ENCODE measurements at places on chromosomes 11 and 22. TPM values are rescaled to one million over a fixed set of nuclear protein-coding genes. Genes with fewer than 3 reads are reported as not detected.

The ST14 gene
- 2.8 TPM for total RNA-seq

- DNase-seq: no peak
These were observed 19.2 kb upstream of the ADSL start for GRCh38 chr22:40326905-40327735.

DNA sequence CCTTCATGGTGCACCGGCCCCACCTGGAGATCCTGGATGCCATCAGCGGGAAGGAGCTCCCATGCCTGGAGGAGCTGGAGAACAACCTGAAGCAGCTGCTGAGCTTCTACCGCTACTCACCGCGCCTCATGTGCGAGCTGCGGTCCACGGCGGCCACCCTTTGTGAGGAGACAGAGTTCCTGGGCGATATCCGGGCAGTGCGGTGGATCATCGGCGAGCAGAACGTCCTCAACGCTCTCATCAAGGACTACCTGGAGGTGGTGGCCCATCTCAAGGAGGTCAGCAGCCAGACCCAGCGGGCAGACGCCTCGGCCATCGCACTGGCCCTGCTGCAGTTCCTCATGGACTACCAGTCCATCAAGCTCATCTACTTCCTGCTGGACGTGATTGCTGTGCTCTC, 59.2 kb downstream of the SYT13 start:
- no peak for DNase-seq

- DNase-seq: no peak
These were observed 89.6 kb upstream of the API5 start for GRCh38 chr11:43222215-43222614.

The TIGD3 gene
- total RNA-seq: not detected

The TMPRSS13 gene
- total RNA-seq: 0.58 TPM

DNA sequence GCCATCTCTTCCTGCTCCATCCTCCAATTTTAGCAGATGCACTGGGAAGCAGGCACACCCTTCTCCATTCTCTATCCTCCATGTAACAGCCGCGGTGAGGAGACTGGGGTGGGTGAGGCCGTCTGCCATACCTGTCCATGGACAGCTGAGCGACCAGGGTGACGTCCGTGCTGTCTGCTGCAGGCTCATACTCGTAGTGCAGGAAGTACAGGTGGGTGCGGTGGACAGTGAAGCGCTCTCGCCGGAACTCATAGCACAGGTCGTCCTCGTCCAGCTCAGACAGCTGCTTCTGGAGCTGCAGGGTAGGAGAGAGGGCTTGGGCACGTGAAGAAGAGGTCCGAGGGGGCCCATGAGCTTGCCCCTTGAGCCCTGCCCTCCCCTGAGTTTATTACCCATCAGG, 257.8 kb upstream of the SYN3 start:
- no peak for DNase-seq

- peak; percentile 63 for DNase-seq
These were observed 2925.9 kb upstream of the OR11H1 start for GRCh38 chr22:12601870-12602779.

- no peak for DNase-seq
These were observed 53.8 kb upstream of the CAPRIN1 start for GRCh38 chr11:33997584-33998251.

The MMP27 gene
- not detected for total RNA-seq

- DNase-seq: no peak
These were observed 50.0 kb upstream of the API5 start for GRCh38 chr11:43261775-43262174.
